ENCODE measurements at places on chromosomes 3 and 15.

DNA sequence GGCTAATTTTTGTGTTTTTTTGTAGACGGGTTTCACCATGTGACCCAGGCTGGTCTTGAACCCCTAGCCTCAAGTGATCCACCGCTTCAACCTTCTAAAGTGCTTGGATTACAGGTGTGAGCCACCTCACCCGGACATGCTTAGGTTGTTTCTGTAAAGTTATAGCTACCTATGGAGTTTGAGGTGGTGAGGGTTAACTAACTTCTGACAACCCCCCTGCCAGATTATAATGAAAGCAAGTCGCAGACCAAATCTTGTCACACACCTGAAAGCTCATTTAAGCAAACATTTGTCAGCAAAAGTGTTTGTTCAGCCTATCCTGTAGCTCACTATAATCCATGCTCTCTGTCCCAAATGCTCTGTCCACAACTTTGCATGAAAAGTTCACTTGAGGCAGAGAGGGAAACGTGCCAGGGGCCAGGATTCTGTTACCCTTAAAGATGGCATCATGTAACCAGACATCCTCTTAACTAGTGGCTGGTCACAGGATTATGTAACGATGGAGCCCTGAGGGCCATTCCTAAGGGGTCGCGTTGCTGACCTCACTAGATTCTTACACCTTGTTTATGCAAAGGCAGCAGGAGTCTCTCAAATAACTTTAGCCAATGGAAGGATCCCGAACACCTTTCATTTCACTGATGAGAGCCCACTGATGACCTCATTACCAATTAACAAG is 24.1 kb upstream of the SENP5 start:
- no peak for DNase-seq

GRCh38 chr3:43076857-43077256 is 29.0 kb downstream of the POMGNT2 start:
- DNase-seq, result no peak

DNA sequence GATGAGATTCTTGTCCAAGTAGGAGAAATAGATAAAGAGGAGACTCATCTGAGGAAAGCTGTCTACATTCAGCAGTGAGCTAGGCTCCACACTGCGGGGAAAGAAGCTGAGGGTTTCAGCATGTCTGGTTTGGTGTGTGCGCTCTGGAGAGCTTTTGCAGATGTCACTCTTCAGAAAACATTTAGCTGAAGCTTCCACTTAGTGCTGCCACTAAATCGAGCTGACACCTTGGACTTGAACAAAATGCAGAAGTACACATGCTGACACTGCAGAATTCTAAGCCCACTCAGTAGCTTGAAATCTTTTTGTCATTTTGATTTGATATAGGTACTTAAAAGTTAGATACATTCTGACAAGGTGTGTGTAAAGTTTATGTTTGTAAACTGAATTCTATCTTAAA is 32.3 kb upstream of the CRTC3 start:
- no peak for DNase-seq

DNA sequence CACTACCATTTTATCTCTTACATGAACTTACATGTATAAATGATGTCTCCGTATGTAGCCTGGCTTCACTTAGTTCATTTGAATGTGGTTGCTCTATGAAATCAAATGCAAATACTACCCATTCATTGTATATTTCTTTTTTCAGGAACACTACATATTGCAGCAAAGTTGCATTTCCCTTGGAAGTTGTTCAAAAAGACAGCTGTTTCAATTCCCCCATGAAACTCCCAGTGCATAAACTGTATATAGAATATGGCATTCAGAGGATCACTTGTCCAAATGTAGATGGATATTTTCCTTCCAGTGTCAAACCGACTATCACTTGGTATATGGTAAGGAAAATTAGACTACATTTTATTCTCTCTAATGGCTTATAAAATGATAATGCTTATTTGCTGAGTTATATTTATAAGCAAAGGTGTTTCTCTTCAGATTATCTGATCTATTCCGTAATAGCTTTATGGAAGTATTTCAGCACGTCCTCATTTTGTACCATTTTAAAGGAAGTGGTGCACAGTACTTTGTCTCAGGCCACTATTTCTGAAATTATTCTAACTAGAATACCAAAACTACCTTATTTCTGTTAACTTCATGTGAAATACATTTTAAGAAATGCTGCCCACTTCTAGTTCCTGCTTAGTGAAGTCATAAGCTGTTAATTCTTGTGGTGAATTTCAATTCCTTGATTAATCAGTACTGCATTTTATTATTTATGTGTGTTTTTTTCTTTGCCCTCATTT is 95.1 kb downstream of the IL1RAP start:
- DNase-seq, result no peak

GRCh38 chr15:45662375-45662774 is 27.5 kb downstream of the SQOR start:
- no peak for DNase-seq

GRCh38 chr3:52097851-52098507 is 41.6 kb upstream of the DUSP7 start:
- no peak for DNase-seq

- DNase-seq, result peak; percentile 35
Observed at GRCh38 chr3:33717616-33717865, 513 bp downstream of the CLASP2 start.

- DNase-seq, result no peak
Observed at GRCh38 chr15:55234800-55235104, 38.0 kb upstream of the RSL24D1 start.

All from globus pallidus (tissue), 1 donor.